Stimulated activated CD4-positive, alpha-beta T cell treated with anti-CD3 and anti-CD28 coated beads, Interleukin-2, amount 100 ng/mL, for 4 hours (primary cell): ENCODE measurements at places on chromosomes 7 and 10.

DNA sequence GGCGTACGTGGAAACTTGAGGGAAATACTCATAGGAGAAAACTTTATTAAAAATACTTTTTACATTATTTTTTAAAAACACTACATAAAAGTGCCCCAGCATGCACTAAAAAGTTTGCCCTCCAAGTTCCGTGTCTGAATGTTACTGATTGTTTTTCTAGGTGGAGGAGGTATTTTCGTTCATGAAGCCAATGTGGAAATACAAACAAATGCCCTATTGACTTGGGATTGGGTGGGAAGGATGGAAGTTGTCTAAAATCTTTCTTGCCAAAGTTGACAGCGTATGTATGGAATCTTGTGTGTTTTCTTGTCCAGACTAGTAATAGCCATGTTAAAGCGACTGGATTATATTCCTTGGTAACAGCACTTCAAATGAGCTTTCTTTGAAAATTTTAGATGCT lies 1.2 kb downstream of the PROSER2 start:
- DNase-seq: no peak

GRCh38 chr7:111682588-111683340 lies 120.5 kb upstream of the IMMP2L start:
- no peak for DNase-seq

GRCh38 chr7:130362251-130362816 lies 17.7 kb downstream of the CPA5 start:
- DNase-seq: no peak

- DNase-seq: no peak
Observed at GRCh38 chr7:85851571-85852193, 664.8 kb upstream of the SEMA3D start.

GRCh38 chr10:69056536-69057260 lies 31.2 kb upstream of the SRGN start:
- DNase-seq: no peak

DNA sequence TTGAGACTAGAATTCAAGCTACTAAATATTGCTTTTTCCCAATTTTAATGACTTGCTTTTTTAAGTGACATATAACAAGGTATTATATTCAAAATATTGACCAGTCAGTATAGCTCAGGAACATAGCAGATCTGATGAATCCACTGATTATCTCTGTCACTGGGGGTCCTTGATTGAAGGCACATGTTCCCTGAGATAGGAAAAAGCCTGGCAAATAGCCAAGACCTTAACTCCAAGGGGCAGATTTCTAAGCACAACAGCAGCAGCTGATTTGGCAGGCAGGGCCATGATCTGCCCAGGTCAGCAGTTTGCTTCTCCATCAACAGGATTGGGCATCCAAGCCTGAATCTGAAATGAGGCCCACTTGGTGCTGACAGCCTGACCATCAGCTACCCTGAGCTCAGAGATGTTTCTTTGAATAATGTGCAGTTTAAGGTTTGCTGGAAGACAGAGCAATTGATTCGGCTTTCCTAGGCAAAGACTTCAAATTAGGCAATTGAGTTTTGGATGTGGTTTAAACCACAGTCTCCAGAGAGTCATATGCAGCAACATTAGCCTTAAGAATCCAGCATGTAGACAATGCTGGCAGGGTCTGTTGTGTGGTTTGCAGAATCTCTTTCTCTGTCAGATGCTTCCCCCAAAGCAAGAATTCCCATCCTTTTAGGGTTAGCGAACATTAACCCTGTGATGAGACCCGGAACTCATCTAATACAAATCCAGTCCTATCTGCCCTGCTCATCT lies 352.6 kb downstream of the ADRA2A start:
- no peak for DNase-seq

- DNase-seq: no peak
Observed at GRCh38 chr7:101094791-101095375, 9.6 kb downstream of the TRIM56 start.

DNA sequence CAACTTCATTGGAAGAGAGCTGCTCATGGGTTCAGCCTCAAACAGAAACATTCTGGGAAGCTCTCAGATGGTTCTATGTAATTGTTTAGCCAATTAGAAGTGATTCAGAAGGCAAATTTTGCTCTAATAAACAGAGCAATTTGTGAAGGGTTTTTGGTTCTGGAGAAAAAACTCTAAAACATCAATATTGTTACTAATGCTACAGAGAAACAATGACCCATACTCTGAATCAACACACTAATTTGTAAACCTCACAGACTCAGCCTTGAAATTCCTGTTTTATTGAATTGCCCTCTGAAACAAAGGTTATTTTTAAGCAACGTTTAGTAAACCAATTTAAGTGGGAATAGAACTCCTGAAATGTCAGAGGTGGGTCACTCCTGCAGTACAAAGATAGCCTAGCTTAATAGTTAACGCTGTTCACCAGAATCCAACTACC lies 171.6 kb upstream of the SVIL start:
- no peak for DNase-seq

DNA sequence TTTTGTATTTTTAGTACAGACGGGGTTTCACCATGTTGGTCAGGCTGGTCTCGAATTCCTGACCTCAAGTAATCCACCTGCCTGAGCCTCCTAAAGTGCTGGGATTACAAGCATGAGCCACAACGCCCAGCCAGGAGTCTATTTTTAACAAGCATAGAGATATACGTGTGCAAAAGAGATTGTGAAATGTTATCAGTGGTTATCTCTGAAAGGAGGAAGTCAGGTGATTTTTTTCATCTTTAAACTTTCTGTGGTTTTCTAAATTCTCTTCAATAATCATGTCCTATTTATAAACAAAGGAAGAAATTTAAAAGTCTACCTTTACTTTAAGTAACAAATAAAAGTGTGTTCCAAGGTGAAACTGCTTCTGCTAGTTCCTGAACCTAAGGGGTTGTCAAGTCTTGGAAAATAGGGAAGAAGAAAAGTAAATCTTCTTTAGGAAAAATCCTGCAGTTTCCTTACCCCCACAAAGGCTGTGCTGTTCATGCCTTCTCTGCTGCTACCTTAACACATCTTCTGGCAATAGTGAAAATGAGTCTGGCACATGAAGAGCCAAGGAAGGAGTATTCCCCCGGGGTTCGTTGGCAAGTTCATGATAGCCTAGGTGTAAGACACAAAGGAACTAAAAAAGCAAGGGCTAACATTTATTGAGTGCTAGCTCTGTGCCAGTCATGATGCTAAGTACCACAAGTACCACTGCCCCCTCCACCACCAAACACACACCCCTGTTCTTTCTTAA lies 51.1 kb downstream of the CYP26A1 start:
- DNase-seq: no peak

- DNase-seq: no peak
Observed at GRCh38 chr10:114708717-114709335, 50.8 kb upstream of the ABLIM1 start.

GRCh38 chr7:79982141-79982770 lies 152.4 kb upstream of the GNAI1 start:
- DNase-seq: no peak

DNA sequence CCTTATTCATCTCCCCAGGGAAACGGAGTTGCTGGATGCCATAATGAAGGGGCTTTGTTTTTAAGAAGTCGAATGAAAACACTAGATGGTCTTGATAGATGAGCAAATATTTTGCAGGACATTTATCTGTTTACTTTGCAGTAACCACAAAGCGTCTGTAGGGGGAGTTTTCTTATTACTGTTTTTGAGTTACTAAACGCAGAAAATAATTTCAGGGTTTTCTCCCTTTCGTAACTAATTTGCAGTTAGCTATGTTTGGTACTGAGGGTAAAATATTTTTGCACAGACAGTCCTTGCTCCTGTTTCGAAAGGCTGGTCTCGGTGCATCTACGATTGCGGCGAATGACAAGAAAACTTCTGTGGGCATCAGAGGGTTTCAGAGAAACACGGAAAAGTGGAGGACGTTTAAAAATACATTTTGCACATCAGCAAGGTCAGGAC lies 505.6 kb upstream of the MKI67 start:
- no peak for DNase-seq

DNA sequence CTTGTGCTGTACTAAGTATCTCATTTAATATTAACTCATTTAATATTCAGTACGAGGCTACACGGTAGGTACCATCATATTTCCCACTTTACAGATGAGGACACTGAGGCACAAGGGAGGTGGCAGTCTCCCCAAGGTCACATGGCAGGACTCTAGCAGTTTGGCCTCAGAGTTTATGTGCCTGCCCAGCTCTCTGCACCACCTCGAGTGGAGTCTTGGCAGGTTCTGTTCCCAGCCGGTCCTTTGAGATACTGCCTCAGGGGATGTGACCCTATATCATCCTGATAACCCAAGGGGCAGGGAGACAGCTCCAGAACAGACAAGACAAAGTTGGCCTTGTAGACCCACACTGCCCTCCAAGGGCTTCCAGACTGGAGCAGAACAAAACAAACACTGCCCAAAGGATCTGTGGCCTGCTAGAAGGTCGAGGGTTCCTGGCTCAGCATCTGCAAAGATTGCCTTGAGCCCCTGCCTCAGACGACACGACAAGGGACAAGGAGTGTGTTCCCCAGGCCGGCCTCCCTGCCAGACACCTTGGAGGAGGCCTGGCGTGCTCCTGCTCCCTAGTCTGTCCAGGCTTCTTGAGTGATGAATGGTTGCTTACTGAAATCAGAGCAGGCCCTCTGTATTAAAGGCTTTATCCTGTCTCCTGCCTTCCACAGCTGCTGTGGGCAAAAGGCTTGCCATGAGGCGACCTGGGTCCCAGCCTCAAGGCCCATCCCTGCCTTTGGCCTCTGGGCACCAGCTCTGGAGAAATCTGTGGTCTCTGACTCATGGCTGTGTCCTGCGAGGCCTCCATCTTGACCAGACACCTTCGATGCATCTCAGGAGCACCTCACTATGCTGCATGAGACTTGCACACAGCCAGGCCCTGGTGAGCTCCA lies 3.9 kb upstream of the PWWP2B start:
- no peak for DNase-seq

DNA sequence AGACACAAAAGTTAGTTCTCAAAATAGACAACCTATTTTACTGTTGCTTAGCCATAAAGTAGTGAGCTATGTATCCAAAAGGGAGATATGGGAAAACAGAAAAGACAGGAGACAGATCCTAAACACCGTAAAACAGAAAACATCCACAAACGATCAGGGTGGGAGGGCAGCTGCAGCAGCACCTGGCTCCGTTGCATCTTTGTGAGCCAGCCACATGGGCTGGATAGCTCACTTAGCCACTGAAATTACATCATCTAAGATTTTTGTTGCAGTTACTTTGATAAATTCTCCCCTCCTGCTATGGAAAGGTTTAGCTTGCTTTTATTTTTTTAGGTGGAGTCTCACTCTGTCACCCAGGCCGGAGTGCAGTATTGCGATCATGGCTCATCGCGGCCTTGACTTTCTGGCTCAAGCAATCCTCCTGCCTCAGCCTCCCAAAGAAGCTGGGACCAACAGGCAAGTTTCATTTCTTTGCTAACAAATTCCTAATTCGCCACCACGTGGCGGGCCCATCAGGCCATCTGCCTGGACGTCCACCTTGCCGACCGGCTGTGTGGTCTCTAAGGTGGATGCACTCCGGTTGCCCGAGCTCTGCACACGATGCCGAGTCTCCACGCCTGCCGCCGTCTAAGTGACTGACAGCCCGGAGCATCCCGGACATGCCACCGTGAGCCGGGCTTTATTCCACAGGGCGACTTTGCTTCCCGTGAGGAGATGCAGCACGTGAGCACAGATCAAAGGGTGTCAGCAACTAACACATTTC lies 159.8 kb downstream of the DIP2C start:
- no peak for DNase-seq

- DNase-seq: no peak
Observed at GRCh38 chr10:36441557-36441956, 683.8 kb upstream of the ANKRD30A start.

- no peak for DNase-seq
Observed at GRCh38 chr7:155263581-155264143, 34.0 kb upstream of the INSIG1 start.
